Stimulated activated CD8-positive, alpha-beta memory T cell treated with anti-CD3 and anti-CD28 coated beads, Interleukin-2, amount 100 ng/mL, for 1 hour (primary cell): ENCODE measurements at places on chromosomes 11 and 22.

DNA sequence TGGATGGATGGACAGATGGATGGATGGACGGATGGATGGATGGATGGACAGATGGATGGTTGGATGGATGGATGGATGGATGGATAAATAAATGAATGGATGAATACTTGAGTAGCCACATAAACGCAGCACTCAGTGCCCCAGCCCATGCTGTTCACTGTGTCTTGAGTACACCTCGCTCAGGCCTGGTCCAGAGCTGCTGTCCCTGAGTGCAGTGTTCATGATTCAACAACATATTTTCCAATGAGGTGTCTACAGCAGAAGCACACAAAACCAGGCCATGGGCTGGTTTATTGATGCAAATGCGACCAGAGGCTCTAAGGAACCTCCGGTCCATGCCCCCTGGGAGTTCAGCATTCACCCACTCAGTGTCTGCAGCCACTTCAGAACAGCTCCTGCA lies 584.3 kb downstream of the BRD1 start:
- no peak for DNase-seq

DNA sequence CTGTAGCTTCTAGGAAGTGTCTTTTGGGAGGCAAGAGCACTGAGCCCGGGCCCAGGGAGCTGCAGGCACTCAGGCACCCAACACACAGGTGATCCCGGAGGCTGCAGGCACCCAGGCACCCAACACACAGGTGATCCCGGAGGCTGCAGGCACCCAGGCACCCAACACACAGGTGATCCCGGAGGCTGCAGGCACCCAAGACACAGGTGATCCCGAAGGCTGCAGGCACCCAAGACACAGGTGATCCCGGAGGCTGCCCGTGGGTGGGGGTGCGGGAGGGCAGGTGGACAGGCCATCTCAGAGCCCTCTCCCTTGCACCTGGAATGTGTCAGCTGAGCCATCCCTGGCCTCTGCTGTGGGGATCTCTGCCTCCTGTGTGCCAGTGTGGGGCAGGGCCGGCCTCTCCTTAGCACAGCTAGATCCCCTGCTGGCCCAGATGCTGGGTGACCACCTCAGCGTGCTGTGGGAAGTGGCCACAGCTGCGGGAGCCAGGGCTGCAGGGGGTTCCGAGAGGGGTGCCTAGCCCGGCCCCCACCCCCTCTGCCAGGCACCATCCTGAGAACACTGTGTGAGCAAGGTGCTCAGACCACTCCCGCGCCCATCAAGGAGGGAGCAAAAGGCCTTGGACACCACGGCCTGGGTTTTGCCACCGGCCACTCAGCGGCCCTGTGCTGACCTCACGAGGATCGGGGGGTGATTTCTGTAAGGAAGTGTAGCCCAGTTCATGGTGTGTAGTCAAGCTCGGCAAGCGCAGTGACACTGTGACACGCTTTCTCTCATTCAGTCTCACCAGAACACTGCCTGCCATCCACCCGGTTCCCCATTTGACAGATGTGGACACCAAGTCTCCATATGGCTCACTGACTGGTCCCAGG lies 14.2 kb downstream of the MRGPRG start:
- no peak for DNase-seq

- DNase-seq = no peak
These were observed 208.7 kb upstream of the PLET1 start for GRCh38 chr11:112469376-112469775.

DNA sequence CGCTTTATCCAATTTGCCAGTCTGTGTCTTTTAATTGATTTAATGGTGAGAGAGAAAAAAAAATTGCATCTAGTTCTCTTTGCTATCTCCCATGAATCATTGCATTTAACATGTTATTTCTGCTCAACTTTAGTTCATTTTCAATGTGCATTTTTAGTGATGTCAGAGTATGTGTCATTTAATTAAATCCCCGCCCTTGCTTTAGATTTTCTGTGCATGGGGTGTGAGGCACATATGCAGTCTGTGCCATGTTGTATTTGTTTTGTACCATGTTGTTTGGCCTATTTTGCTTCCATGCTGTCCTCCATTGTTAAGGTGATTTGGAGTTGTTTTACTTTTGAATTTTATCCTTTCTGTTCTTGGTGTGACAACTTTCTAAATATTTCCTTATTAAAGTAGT lies 8.3 kb upstream of the NCR3LG1 start:
- DNase-seq = no peak
